Fibroblast of skin of scalp (primary cell): ENCODE measurements at places on chromosomes 1 and 21.

DNA sequence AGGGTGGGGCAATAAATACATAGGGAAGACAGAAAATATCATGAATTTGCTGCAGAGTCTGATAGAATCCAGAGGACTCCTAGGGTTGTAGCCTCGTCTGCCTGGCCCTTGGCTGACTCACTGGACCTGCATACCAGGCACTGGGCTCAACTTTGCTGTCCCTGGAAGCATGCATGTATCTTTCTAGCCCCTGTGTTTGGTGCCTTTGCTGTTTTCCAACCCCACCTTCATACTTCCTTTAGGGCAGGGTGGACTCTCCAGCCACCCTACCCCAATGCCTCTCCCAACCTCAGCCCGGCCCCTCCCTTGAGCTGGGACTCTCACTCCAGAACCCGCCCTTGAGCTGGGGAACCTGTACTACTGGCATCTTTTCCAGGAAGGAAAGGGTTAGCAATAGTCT is 1.2 kb downstream of the RAB25 start:
- no peak for DNase-seq

DNA sequence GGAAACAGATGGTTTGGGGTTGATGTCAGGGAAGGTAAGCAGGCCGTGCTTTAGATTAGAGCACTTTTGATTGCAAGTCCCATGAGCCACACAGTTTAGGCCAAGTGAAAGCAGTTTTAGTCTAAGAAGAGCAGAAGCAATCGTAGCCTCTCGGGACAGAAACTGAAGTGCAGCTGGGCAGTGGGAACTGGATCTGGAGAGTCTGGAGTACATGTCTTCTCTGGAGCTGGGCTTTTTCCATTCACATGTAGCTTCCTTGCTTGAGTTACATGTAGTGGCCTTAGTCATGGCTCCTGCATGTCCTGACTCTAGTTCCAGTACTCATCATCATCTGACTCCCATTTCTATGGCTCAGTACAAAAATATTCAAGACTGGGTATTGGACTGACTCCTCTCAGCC is 16.7 kb downstream of the CAMTA1 start:
- DNase-seq, result no peak

- DNase-seq, result no peak
Observed at GRCh38 chr1:47178020-47178419, 11.8 kb downstream of the PDZK1IP1 start.

DNA sequence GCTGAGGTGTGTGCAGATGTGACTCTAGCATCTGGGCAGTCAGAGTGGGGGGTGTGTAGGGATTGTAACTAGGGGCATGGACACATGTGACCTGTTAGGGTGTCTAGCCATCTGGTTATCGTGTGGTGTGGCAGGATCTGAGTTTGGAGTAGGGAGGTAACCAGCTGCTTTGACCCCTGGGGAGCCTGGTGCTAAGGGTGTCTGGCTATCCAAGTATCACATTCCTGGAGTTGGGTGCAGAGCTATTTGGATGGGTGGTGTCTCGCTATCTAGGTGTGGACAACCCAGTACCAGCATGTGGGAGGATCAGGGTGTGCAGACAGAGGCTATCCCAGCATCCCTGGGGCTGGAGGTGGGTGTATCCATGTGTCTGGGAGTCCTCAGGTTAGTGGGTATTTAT is 4.7 kb downstream of the PTPRU start:
- DNase-seq, result no peak

DNA sequence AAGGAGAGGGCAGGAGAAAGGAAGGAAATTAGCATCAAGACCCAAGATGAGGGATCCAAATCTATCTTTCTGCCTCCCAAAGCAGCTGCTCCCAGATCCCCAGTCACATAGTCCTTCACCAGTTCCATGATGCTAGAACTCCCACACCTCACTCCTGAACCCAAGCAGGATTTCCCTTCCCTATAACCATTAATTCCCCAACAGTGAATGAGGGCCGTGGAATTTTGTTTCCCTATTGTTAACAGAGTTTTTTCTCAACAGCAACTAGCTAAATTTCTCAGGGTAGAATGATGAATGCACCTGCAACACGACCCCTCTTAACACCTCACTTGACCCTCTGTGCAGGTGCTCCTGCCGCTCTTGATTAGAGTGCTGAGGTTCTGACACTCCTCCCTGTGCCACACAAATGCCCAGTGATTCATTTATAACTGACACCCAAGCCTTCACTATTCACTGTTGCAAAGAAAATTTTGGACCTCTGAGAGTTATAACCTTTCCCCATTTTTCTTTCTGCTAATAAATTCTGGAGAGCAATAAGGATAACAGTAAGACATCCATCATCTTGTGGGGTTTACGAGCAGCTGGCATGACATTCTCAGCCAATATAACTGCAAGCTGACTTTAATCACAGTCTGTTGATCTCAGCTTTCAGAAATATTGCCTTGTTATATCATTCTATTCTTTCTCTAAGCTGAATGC is 25.4 kb upstream of the NPL start:
- no peak for DNase-seq

- no peak for DNase-seq
Observed at GRCh38 chr1:180268556-180269075, 38.6 kb downstream of the LHX4 start.

DNA sequence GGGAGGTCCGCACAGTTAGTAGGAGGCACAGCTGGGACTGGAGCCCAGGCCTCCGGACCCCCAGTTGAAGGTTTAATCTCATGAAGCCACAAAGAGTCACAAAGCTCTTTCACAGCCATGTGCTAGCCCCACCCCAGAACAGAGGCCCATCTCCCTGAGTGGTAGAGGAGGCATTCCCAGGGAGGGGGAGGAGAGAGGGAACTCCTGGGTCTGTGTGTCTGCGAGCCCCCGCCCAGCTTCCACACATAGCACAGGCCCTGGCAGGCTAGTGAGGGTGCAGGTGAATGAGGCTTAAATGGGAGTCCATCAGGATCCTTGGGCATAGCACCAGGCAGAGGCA is 197.8 kb downstream of the MATN1 start:
- peak; percentile 13 for DNase-seq

DNA sequence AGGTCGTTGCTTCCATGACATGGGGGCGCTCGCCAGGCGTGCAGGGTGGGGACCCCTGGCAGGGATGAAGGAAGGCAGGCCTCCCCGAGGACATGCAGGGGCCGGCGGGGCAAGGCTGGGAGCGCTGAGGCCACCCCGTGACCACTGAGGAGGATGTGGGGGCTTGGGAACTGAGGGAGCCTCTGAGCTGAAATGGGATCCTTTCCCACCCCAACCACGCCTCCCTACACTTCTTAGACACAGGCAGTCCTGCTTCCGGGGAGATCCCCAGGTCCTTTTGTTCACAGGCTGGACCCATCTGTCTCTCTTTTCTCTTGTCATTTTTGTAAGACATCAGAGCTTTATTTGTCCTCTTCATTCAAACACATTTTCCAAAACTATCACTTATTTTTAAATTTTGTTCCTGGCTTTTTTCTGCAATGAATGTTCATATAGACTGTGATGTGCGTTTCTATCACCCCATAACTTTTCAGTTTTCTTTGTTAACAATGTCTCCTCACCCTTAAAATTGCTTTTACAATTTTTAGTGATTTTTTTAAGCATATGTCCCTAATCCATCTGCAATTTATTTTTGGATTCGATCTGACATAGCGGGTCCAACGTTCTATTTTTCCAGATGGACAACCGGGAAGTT is 156.7 kb upstream of the BACE2 start:
- no peak for DNase-seq

- peak; percentile 83 for DNase-seq
Observed at GRCh38 chr1:98661544-98662355, at the start of gene SNX7. TSS of gene SNX7 (plus strand) at chr1:98661721. CDS start at chr1:98661732, 11 bp downstream.

- peak; percentile 82 for DNase-seq
Observed at GRCh38 chr1:7281821-7282220, 489.3 kb upstream of the VAMP3 start.

- no peak for DNase-seq
Observed at GRCh38 chr1:17856496-17857108, 101.5 kb downstream of the ACTL8 start.

GRCh38 chr1:11473491-11474034 is 5.4 kb upstream of the DISP3 start:
- peak; percentile 19 for DNase-seq

DNA sequence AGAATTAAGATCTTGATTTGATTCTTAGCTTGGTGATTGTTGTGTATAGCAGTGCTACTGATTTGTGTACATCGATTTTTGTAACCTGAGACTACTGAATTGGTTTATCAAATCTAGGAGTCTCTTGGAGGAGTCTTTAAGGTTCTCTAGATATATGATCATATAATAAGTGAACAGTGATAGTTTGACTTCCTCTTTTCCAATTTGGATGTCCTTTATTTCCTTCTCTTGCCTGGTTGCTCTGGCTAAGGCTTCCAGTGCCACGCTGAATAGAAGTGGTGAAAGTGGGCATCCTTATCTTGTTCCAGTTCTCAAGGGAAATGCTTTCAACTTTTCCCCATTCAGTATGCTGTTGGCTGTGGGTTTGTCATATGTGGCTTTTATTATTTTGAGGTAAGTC is 61.5 kb upstream of the LYST start:
- no peak for DNase-seq

DNA sequence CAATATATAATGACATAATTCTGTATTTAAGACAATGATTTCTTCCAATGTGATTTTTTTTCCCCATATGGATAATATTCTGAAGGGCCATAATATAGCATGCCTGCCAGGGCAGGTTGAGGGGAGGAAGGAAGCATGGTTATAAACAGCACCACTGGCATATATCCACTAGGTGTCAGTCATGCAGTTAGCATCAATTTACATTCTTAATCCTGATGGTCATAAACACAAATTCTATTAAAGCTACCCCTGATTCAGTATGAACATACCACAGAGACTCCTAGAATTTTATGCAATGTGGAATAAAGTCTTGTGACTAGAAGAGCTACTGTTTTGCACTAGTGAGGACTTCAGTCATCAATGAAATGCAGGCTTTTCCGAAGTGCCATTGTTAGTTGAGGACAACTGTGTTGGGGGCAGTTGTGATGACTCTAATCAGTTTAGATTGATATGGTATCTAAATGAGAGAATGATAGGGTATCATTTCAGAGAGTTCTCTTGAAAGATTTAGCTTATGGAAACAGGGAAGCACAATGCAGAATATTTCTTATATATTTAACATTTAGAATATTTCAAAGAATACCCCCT is 342.7 kb upstream of the NR5A2 start:
- DNase-seq, result peak; percentile 75

GRCh38 chr1:207973898-207974568 is 63.1 kb upstream of the CD34 start:
- DNase-seq, result no peak

GRCh38 chr21:36792505-36792967 is 93.6 kb downstream of the SIM2 start:
- DNase-seq, result no peak

DNA sequence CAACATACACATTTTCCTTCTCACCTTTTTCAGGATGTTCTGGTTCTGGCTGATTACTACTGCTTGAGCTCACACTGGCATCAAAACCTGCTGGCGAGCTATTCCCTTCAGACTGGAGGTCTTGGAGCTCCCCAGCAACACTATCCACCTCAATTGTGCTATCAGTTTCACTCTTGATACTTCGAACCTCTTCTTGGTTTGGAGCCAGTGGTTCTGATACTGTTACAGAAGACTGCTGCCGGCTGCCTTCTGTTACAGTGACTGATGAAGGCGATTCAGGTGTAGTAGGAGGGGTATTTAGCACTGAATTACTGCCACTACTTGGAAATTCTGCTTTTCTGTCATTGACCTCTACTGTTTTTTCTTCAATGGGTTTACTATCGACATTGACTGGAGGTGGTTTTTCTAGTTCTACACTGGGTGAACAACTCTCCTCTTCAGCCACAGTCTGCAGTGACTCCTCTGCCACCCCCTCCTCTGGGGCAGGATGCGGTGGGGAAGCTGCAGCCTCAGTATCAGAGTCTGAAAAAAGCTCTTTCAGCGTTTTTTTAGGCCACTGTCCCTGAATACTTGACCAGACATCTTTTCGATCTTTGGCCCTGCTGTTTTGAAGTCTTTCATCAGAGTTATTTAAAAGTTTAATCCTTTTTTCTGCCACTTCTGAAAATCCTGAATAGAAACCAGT is 20.7 kb upstream of the RBM34 start:
- no peak for DNase-seq

DNA sequence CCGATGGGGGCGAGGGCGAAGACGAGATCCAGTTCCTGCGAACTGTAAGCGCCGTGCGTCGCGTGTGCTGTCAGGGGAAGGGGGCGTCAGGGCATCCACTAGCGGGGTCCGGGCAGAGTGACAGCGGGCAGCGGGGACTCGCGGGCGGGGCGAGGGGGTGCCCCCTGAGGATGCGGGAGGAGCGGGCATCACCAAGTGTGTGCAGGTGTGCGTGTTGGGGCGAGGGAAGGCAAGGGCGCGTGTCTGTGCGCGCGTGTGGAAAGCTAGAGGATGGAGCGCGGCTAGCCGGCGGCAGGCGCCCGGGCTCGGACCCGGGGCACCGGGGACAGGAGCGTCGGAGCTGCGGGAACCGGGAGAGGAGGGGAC is 525 bp downstream of the RYR2 start:
- no peak for DNase-seq

GRCh38 chr21:15443740-15444117 is 286.1 kb upstream of the USP25 start:
- no peak for DNase-seq

DNA sequence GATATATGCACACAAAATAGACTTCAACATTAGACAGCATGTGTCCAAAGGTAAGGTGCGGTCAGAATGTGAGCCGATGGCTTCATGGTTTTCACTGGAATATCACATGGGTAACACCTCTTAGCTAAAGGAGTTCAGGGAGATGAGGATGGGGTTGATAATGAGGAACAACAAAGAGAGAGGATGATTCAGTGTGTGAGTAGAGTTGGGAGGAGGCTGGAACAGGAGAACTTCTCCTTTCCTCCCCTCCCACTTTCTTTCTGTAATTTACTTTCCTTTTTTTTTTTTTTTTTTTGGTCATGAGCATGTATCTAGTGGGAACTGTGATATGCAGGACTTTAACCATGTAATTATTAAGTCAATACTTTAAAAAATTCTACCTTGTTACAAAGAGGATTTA is 99.4 kb downstream of the FASLG start:
- no peak for DNase-seq

GRCh38 chr1:180241716-180242544 is 11.9 kb downstream of the LHX4 start:
- no peak for DNase-seq

GRCh38 chr1:156394835-156395461 is 25.9 kb downstream of the RHBG start:
- DNase-seq, result no peak

- peak; percentile 72 for DNase-seq
Observed at GRCh38 chr1:240765732-240766363, 153.9 kb upstream of the GREM2 start.

GRCh38 chr1:58964428-58964827 is 180.6 kb upstream of the JUN start:
- DNase-seq, result no peak

- peak; percentile 3 for DNase-seq
Observed at GRCh38 chr1:155698382-155699038, 9.6 kb downstream of the DAP3 start.

DNA sequence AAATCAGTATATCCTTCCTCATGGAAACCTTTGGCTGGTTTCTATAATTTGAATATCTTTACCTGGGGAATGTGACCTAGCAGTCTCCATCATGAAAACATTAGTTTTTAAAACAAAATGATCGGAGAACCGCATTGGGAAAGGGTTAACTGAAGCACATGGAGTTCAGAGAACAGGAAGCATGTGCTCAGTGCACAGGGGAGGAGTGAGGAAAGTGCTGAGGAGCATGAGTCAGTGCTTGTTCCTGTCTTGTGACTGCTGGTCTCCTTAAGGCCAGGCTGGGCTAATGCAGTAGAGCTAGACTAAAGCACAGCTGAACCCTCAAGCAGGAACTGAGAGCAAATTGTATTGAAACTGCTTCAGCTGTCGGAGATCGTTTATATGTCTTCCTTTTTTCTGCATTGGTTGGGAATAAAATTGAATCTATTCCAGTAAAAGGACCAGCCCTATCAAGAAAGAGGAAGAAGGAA is 5.8 kb downstream of the IFI16 start:
- DNase-seq, result peak; percentile 77
